ENCODE measurements at places on chromosomes 12 and 14.

GRCh38 chr12:108400056-108400455, 60.9 kb upstream of the CMKLR1 start:
- no peak for DNase-seq

GRCh38 chr12:29750131-29750927, 33.4 kb downstream of the TMTC1 start:
- DNase-seq, result peak; percentile 59

DNA sequence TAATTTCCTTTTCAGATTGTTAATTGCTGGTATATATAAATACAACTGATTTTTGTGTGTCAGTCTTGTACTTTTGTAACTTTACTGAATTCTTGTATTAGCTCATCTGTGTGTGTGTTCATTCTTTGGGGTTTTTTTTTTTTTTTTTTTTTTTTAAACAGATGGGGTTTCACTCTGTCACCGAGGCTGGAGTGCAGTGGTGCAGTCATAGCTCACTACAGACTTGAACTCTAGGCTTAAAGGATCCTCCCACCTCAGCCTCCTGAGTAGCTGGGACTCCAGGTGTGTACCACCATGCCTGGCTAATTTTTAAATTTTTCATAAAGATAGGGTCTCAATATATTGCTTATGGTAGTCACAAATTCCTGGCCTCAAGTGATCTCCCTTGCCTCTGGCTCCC, 68.0 kb downstream of the WNK1 start:
- no peak for DNase-seq

- no peak for DNase-seq
These were observed 254.0 kb upstream of the ATP2B1 start for GRCh38 chr12:89962648-89963047.

GRCh38 chr12:11958221-11959091, 112.3 kb upstream of the BCL2L14 start:
- no peak for DNase-seq

GRCh38 chr14:74945261-74945851, 10.0 kb downstream of the PGF start:
- DNase-seq, result peak; percentile 6
